ENCODE measurements at places on chromosomes 1 and 21.

DNA sequence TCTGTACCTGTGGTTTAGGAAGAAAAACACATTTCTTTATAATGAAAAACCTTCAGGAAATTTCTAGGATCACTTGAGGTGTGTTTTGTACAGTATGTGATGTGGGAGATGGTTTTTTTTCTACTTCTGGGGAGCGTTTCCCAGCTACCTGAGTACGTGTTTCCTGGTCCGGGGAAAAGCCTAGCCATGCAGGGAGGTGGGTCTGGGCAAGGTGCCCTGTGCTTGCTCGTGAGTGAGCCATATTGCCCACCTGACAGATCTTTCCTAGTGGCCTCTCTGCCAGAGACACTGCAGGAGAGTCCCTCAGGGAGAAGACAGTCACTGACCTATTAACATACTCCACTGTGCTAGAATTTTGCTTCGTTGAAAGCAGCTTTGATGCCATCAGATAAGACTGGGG, 41.3 kb downstream of the TRPM2 start:
- no peak for DNase-seq

DNA sequence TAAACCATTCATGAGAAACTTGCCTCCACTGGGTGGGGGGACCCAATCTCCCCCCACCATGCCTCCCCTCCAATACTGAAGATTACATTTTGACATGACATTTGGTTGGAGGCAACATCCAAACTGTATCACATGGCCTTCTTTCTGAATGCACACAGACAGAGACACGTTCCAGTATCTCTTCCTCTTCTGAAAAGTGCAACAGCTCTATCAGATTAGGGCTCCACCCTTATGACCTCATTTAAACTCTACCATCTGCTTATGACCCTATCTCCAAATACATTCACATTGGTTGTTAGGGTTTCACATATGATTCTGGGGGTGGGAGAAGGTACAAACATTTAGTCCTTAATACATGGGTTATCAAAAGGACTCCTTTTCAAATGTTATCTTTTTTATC, 481.8 kb upstream of the NFIA start:
- no peak for DNase-seq

- no peak for DNase-seq
Observed at GRCh38 chr21:36035381-36035791, 24.9 kb downstream of the SETD4 start.

GRCh38 chr1:201038186-201038876, 14.8 kb upstream of the KIF21B start:
- DNase-seq, result no peak

DNA sequence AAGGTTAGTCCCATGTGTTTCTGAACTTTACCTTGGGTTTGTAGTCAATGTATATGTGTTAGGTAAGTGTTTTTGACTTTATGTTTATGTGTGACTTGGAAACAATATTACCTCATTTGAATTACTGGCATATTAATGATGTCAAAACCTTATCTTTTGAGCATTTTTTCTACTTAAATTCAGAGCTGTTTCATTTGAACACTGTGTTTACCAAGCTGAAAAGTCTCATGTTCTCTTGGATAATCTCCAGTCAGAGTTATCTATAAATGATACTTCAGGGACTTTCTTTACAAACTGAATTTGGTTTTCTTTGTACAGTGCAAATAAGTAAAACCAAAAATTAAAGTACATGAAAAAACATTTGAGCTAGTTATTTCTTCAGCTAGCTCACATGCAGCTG, 30.0 kb downstream of the ADAMTS1 start:
- no peak for DNase-seq

GRCh38 chr1:15360700-15361099, 49.0 kb upstream of the EFHD2 start:
- no peak for DNase-seq

GRCh38 chr21:39675993-39676661, 63.4 kb downstream of the B3GALT5 start:
- DNase-seq, result no peak

DNA sequence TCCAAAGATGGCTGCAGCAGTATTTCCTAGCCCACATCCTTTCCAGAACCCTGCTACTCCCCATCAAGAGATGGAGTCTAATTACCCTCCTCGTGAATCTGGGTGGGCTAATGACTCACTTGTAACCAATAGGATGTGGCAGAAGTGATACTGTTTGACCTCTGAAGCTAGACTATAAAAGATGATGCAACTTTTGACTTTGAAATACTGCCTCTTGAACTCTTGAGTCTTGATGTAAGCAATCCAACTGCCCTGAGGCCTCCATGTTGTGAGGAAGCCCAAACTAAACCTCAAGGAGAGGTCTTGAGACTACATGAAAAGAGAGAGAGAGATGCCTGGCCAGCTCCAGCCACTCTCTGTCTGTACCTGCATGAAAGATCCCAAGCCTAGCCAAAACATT, 29.5 kb downstream of the LMO4 start:
- DNase-seq, result no peak

GRCh38 chr21:33434770-33435360, 31.7 kb downstream of the IFNGR2 start:
- DNase-seq, result peak; percentile 35

GRCh38 chr21:45388011-45388521, 16.9 kb upstream of the COL18A1 start:
- no peak for DNase-seq

GRCh38 chr1:229190057-229190575, 80.8 kb upstream of the RAB4A start:
- DNase-seq, result no peak

All from T1000 (cell line).